T-helper 22 cell (primary cell): ENCODE measurements at places on chromosomes 16 and 17.

- DNase-seq, result no peak
Measured at GRCh38 chr17:16319969-16320368, 33.3 kb downstream of the CENPV start.

- no peak for DNase-seq
Measured at GRCh38 chr17:2076087-2076984, 21.4 kb downstream of the HIC1 start.

DNA sequence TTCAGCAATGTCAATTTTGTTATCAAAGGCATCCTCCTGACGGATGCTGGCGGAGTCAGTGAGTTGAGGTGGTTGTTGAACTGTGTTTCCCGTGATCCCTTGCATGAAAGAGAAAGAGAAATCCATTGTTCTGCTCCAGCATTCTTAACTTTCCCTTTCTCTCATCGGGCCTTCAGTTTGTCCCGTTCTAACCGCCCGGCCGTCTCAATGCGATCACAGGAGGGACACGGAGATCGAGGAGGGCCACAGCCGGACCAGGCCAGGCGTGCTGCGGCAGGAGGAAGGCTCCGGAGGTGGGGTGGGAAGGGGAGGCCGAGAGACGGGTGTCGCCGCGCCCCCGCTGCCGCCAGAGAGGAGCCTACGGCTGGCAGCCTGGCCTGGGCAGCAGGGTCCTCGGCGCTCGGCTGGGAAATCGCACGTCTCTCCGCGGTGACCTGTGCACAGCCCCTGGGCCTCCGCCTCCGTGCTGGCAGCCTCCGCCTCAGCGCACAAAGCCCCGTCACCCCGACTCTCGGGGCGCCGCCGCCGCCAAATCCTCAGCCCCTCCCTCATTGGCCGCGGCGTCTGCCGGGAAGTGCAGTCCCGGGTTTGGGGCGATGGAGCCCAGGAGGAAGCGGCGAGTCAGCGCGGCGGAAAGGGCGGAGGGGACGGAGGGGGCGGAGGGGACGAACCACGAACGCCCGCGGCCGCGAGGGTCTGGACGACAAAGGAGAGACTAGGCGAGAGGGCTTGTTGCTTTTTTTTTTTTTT, 38.1 kb downstream of the SOST start:
- peak; percentile 62 for DNase-seq

DNA sequence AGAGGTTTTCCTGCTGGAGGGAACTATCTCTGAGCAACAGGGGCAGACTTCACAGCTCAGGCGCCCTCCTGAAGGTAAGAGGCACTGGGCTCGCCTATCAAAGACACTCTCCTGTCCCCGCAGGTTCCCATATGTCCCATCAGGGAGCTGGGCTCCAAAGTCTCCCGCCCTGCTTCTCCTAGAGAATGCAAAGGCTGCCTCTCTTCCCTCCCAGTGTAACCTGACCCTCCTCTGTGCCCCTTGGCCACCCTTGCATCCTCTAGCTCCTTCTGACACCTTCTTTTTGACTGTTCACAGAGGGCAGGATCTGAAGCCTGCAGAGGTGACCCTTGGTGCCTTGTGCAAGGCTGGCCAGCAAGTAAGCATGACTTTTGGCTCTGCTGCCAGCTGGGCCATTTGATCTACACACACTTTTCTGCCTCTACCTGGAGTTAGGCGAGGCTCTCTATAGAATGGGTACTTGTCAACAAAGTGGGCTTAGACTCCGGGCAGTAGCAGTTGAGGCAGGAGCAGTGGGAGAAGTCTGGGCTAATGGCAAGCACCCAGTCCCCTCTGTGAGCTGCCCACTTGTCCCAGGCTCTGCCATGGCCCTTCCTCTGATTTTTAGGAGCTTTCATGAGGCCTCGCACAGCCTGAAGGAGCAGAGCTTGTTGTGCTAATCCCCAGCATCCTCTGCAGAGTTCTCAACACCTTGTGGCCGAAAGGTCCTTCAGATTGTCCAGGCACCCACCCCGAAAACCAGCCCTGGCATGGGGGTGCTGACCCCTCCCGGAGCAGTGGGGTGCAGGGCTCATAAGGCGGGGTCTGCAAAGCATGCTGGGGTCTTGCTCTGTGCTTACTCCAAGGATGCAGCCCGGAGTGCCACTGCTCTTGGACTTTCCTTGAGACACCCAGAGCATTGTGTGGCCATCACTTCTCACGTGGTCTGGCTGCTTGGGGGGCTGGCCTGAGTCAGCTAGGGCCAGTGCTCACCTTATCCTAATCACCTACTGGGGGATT, 122.9 kb downstream of the METRNL start:
- no peak for DNase-seq

GRCh38 chr17:65712383-65713267, 151.2 kb upstream of the AXIN2 start:
- no peak for DNase-seq

DNA sequence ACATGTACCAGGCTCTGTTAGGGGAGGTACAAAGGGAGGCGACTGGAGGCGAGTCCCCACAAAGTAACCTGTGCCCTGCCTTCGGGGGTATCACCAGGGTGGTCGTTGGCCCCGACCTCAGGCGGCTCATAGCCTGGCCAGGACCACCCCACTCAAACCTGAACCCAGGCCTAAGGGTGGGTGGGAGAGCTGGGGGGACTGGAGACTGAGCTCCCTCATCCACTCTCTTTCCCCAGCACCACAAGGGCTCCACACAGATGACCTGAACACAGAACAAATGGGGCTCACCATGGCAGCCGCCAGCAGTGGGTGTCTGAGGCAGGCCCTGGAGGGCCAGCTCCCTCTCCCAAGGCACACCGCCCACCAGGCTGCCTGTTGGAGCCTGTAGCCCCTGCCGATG, 120.6 kb upstream of the TNRC6C start:
- no peak for DNase-seq
